Heart right ventricle (tissue), 16 donors: ENCODE measurements at places on chromosomes 11 and 22. TPM values are rescaled to one million over a fixed set of nuclear protein-coding genes. Genes with fewer than 3 reads are reported as not detected.

DNA sequence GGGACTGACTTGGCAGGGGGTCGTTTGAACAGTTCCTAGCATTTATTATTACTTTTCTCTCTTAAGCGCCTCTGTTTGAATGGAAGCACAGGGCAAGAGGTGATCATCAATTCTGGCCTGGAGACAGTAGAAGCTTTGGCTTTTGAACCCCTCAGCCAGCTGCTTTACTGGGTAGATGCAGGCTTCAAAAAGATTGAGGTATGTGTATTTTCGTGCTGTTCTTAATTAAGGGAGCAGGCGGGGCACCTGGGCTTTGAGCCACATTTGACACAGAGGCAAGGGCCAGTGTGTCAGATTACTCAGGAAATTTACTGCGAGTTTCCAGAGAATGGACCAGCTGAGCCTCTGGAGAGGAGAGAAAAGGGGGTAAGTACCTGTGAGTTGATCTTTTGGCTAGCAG lies 102.4 kb upstream of the SORL1-AS1 start:
- H3K4me3 ChIP-seq, result no peak overlapping the region
- H3K27me3 ChIP-seq, result no peaks in the 10 kb centered on the region
- no peaks in the 10 kb centered on the region for H3K36me3 ChIP-seq
- DNase-seq, result no peak
- no peak overlapping the region for H3K27ac ChIP-seq

Gene ASRGL1
- 8.3 TPM for total RNA-seq

GRCh38 chr11:8232849-8233606 lies 30.6 kb downstream of the LMO1 start:
- H3K36me3 ChIP-seq, result no peaks in the 10 kb centered on the region
- no peaks in the 10 kb centered on the region for H3K4me1 ChIP-seq
- peaks cover 5% of the 10 kb centered on the region for H3K27me3 ChIP-seq
- no peak overlapping the region for H3K27ac ChIP-seq
- no peak overlapping the region for H3K4me3 ChIP-seq

GRCh38 chr22:19634226-19634975 lies 79.9 kb upstream of the SEPTIN5 start:
- no peaks in the 10 kb centered on the region for H3K27me3 ChIP-seq
- no peak for DNase-seq
- no peak overlapping the region for H3K4me3 ChIP-seq
- no peaks in the 10 kb centered on the region for H3K36me3 ChIP-seq

DNA sequence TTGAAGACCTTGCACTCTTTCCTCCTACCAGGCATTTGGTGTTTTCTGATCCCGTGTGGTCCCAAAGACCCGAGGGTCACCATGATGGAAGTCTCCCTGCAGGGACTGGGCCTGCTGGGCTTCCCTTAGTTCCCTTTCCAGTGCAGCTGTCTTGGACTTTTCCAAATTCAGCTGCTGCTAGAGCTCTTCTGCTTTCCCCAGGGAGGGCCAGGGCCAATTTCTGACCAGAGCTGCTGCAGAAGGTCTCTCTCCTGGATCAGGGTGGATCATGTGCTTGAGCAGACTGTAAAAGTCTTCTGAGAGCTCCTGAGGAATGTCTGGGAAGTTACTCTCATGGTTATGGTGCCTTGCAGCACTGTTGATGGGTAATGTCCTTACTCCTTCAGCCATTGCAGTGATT lies 23.2 kb downstream of the LDLRAD3 start:
- H3K36me3 ChIP-seq, result no peaks in the 10 kb centered on the region
- peak; percentile 34 for DNase-seq
- H3K4me3 ChIP-seq, result no peak overlapping the region
- no peak overlapping the region for H3K27ac ChIP-seq

Gene ENTHD1
- total RNA-seq, result not detected

GRCh38 chr22:50376085-50376651 lies 33.0 kb downstream of the PPP6R2 start:
- H3K27me3 ChIP-seq, result no peaks in the 10 kb centered on the region
- H3K27ac ChIP-seq, result no peak overlapping the region
- no peaks in the 10 kb centered on the region for H3K36me3 ChIP-seq
- no peak overlapping the region for H3K4me3 ChIP-seq

Gene TMEM9B
- 46.5 TPM for total RNA-seq

GRCh38 chr11:92803391-92803790 lies 166.1 kb upstream of the MTNR1B start:
- H3K4me3 ChIP-seq, result no peak overlapping the region
- no peak for DNase-seq
- H3K36me3 ChIP-seq, result no peaks in the 10 kb centered on the region
- no peak overlapping the region for H3K27ac ChIP-seq

Gene CALCA
- 0.34 TPM for total RNA-seq

- no peak overlapping the region for H3K4me3 ChIP-seq
- peaks cover 23% of the 10 kb centered on the region for H3K4me1 ChIP-seq
These were observed 14.5 kb upstream of the MB start for GRCh38 chr22:35631597-35631996.

DNA sequence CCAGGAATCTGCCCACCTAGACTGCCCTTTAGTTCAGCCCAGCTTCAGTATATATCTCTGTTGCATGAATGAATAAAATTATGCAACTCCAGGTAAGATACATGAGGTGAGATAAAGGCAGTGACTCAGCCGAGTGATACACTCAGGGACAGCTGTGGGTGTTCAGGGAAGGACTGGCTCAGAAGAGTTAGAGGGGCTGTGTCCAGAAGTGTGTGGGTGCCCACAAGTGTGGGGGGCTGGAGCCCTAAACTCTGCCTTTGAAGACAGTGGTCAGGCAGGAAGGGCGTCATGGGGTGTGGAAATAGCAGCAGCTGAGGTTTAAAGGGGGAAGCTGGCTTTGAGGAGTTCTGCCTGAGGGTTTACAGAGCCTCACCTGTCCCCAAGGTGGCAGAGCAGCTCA lies 8.3 kb downstream of the FTH1 start:
- H3K4me3 ChIP-seq, result no peak overlapping the region
- H3K36me3 ChIP-seq, result no peaks in the 10 kb centered on the region
- no peaks in the 10 kb centered on the region for H3K27me3 ChIP-seq
- no peak for DNase-seq
- H3K4me1 ChIP-seq, result peaks cover 19% of the 10 kb centered on the region
- no peak overlapping the region for H3K27ac ChIP-seq

- no peaks in the 10 kb centered on the region for H3K36me3 ChIP-seq
- no peaks in the 10 kb centered on the region for H3K4me1 ChIP-seq
- no peak overlapping the region for H3K27ac ChIP-seq
- DNase-seq, result no peak
- no peak overlapping the region for H3K4me3 ChIP-seq
- H3K27me3 ChIP-seq, result no peaks in the 10 kb centered on the region
These were observed 549.0 kb upstream of the LUZP2 start for GRCh38 chr11:23947883-23948282.

DNA sequence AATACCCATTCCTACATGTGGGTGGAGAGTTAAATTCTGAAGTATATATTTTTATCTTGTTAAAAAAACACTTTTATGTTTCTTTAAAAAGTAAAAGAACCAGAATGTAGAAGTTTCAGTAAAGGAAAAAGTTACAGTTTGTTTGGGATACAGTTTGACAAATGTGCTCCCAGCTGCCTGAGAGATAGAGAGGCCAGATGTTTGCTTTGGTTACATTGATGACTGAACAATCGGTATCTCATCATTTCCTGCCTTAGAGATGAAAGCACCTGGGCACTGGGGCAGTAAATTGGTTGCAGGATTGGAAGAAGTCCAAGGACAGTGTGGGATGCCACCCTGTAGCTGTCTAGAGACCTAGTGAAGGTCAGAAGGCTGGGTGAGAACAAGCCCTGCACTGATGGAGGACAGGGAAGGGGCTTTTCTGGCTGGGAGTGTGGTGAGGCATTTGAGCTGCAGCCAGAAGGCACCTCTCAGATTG lies 16.6 kb downstream of the MED15 start:
- H3K27me3 ChIP-seq, result no peaks in the 10 kb centered on the region
- no peak overlapping the region for H3K4me3 ChIP-seq
- peaks cover 21% of the 10 kb centered on the region for H3K36me3 ChIP-seq

DNA sequence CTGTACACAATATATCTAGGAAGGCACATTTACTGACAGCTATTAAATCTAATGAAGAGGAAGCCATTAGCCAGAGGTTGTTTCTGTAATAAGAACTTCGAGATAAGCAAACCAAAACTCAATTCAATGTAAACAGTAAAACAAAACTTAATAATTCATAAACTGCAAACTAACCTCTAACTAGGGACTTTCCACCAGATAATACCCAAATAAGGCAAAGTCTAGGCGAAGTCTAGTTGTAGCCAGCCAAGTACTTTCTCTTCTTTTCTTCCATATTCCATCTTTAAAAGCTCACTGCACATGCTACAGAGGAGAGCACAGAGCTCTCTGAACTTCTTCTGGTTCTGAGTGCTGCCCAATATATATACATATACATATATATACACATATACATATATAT lies 229.9 kb upstream of the ANO5 start:
- no peak overlapping the region for H3K27ac ChIP-seq
- no peaks in the 10 kb centered on the region for H3K36me3 ChIP-seq
- H3K4me1 ChIP-seq, result no peaks in the 10 kb centered on the region
- H3K4me3 ChIP-seq, result no peak overlapping the region
- no peaks in the 10 kb centered on the region for H3K27me3 ChIP-seq
- no peak for DNase-seq

Gene C11orf97
- not detected for total RNA-seq

DNA sequence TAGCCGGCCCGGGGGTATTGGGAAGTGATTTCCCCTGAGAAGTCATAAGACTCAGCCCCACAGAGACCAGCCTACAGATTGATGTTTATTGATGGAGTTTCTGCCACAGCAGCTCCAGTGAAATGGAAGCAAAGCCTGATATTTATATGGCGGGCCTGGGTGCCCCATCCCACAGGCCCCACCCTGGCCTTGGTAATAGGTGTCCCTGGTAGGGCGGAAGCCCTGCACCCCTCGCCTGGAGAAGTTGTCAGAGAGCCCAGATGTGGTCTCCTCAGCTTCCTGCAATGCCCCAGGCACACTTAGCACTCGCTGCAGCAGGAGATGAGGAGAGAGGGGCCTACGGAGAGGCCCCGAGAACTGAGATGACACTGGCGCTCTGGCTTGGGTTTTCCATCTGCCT lies 107.4 kb downstream of the MORC2 start:
- no peak for DNase-seq
- no peaks in the 10 kb centered on the region for H3K4me1 ChIP-seq
- H3K36me3 ChIP-seq, result no peaks in the 10 kb centered on the region
- no peak overlapping the region for H3K4me3 ChIP-seq
- no peak overlapping the region for H3K27ac ChIP-seq

GRCh38 chr22:25816522-25817059 lies 74.6 kb downstream of the MYO18B start:
- no peaks in the 10 kb centered on the region for H3K4me1 ChIP-seq
- H3K4me3 ChIP-seq, result no peak overlapping the region
- H3K27me3 ChIP-seq, result no peaks in the 10 kb centered on the region
- DNase-seq, result no peak
- no peaks in the 10 kb centered on the region for H3K36me3 ChIP-seq

- H3K4me3 ChIP-seq, result no peak overlapping the region
- H3K27ac ChIP-seq, result no peak overlapping the region
- H3K4me1 ChIP-seq, result peaks cover 4% of the 10 kb centered on the region
- no peak for DNase-seq
- no peaks in the 10 kb centered on the region for H3K36me3 ChIP-seq
- H3K27me3 ChIP-seq, result no peaks in the 10 kb centered on the region
These were observed 86.8 kb upstream of the TEAD1 start for GRCh38 chr11:12587333-12587991.

Gene P4HA3
- not detected for total RNA-seq

- peaks cover 15% of the 10 kb centered on the region for H3K4me1 ChIP-seq
- peaks cover 35% of the 10 kb centered on the region for H3K27me3 ChIP-seq
- H3K27ac ChIP-seq, result no peak overlapping the region
- no peaks in the 10 kb centered on the region for H3K36me3 ChIP-seq
These were observed 1.7 kb downstream of the TTLL8 start for GRCh38 chr22:50056214-50056972.

- no peak overlapping the region for H3K4me3 ChIP-seq
- H3K36me3 ChIP-seq, result no peaks in the 10 kb centered on the region
- H3K27ac ChIP-seq, result no peak overlapping the region
- no peak for DNase-seq
- no peaks in the 10 kb centered on the region for H3K27me3 ChIP-seq
These were observed 118.2 kb downstream of the ABTB2 start for GRCh38 chr11:34239465-34240149.

DNA sequence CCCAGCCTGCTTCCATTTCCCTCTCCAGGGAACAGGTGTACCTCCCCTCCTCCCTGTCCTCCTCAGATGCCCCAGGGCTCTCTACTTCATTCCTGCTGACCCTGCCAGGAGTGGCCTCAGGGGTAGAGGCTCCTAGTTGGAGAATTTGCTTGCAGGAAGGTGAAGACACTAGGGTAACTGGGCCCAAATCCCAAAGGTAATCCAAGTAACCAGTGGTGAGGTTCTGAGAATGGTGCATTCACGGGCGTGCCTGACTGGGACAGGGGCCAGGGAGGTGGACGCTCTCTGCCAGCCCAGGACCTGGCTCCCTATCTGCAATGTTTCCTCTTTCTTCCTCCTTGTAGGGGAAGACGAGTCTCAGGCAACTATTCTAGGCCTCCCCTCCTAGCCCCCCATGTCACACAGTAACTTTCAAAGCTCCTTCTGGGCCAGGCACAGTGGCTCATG lies 2.9 kb downstream of the SLC35C1 start:
- no peak for DNase-seq
- H3K36me3 ChIP-seq, result peaks cover 3% of the 10 kb centered on the region
- H3K4me3 ChIP-seq, result no peak overlapping the region
- no peaks in the 10 kb centered on the region for H3K27me3 ChIP-seq

DNA sequence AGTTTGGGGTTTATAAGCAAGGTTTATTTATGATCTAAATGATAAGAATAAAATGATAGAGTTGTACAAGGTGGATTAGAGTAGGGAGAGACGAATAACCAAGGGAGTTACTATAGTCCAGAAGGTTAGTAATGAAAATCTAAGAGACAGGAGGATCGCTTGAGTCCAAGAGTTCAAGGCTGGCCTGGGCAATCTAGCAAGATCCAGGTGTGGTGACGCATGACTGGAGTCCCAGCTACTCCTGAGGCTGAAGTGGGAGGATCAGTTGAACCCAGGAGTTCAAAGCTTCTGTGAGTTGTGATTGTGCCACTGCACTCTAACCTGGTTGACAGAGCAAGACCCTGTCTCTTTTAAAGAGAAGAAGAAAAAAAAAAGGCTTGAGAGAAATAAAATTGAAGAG lies 12.3 kb downstream of the HMGXB4 start:
- H3K27me3 ChIP-seq, result no peaks in the 10 kb centered on the region
- H3K36me3 ChIP-seq, result peaks cover 50% of the 10 kb centered on the region
- no peak overlapping the region for H3K27ac ChIP-seq
- H3K4me1 ChIP-seq, result no peaks in the 10 kb centered on the region

Gene KCNK4
- total RNA-seq, result not detected

DNA sequence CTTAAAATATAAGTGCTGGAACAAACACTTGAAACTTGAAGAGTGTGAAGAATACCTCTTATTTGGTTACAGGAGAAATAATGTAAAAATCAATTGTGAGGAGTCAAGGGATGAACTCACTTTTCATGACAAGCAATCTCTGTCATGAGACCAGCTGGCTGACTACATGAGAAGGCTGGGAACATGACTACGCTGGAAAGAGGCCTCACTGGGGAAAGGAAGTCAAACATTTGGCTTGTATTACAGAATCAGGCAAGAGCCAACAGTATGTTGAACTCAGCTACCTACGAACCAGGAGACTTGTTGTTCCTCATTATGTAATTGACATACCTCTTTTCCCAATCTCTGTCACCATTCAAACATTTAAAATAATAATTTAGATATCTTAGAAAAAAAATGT lies 14.4 kb downstream of the DCDC1 start:
- no peaks in the 10 kb centered on the region for H3K36me3 ChIP-seq
- H3K27me3 ChIP-seq, result no peaks in the 10 kb centered on the region
- no peak overlapping the region for H3K27ac ChIP-seq

Gene AIFM3
- 1.3 TPM for total RNA-seq

GRCh38 chr11:32893343-32894148 lies 935 bp downstream of the QSER1 start:
- peak overlapping the region; percentile 99 for H3K4me3 ChIP-seq
- peaks cover 34% of the 10 kb centered on the region for H3K4me1 ChIP-seq
- H3K36me3 ChIP-seq, result no peaks in the 10 kb centered on the region
- H3K27ac ChIP-seq, result peak overlapping the region; percentile 98

Gene BDNF
- total RNA-seq, result 5.5 TPM
